Effector memory CD8-positive, alpha-beta T cell (primary cell): ENCODE measurements at places on chromosomes 6 and 20.

DNA sequence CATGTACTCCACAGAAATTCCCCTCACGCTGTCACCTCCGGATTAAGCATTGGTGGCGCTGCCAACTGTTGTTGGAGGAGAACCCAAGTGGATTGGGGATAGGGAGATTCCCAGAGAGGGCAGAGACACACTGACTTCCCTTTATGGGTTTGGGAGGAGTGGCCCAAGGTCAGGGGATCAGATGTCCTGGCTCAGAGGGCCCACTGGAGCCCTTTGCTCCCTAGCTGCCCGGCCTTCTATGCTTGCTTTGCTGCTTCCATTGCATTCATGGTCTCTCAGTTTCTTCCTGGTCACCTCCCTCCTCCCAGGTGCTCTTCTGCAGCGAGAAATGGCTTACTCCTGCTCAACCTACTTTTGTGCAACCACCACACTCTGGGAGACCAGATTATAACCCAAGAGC, 14.3 kb downstream of the CUL9 start:
- no peak for DNase-seq

GRCh38 chr6:14797875-14798593, 447.8 kb upstream of the JARID2 start:
- no peak for DNase-seq

DNA sequence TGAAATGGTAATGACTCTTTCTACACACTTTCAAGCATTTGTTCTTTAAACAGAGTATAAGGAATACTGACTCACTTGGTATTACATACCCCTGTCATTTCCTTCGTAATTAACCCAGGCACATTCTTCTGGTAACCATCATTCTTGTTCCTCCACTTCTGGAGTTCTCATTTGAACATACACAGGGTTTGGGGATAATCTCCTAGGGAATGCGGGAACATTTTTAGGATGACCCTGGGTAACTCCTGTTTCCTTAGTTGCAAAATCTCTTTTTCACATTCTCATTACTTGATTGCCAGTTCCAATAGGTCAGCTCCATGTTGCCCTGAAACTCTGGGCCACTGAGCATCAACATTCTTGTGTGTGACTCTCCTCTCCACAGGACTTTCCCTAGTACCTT, 51.5 kb upstream of the E2F3 start:
- DNase-seq = no peak

GRCh38 chr6:144156991-144157390, 6.7 kb downstream of the STX11 start:
- no peak for DNase-seq

GRCh38 chr6:37021356-37022129, 16.1 kb downstream of the FGD2 start:
- DNase-seq = peak; percentile 54

GRCh38 chr6:53825532-53826321, 30.9 kb downstream of the LRRC1 start:
- no peak for DNase-seq
